ENCODE measurements at places on chromosomes 11 and 22.

GRCh38 chr22:31313366-31314147 is 21.3 kb upstream of the PIK3IP1 start:
- H3K27ac ChIP-seq = no peak overlapping the region
- no peaks in the 10 kb centered on the region for H3K27me3 ChIP-seq
- peaks cover 9% of the 10 kb centered on the region for H3K4me1 ChIP-seq

GRCh38 chr11:69650832-69651344 is 9.9 kb downstream of the CCND1 start:
- ATAC-seq = no peak

GRCh38 chr11:1760351-1761109 is 3.2 kb downstream of the CTSD start:
- no peak overlapping the region for H3K27ac ChIP-seq
- H3K27me3 ChIP-seq = no peaks in the 10 kb centered on the region
- ATAC-seq = no peak
- H3K4me3 ChIP-seq = no peak overlapping the region
- H3K36me3 ChIP-seq = peaks cover 25% of the 10 kb centered on the region

- peaks cover 7% of the 10 kb centered on the region for H3K4me1 ChIP-seq
- no peak for ATAC-seq
- no peak overlapping the region for H3K4me3 ChIP-seq
- H3K27me3 ChIP-seq = no peaks in the 10 kb centered on the region
- H3K27ac ChIP-seq = no peak overlapping the region
- H3K36me3 ChIP-seq = no peaks in the 10 kb centered on the region
These were observed 48.9 kb upstream of the GRAMD1B start for GRCh38 chr11:123381149-123381548.

DNA sequence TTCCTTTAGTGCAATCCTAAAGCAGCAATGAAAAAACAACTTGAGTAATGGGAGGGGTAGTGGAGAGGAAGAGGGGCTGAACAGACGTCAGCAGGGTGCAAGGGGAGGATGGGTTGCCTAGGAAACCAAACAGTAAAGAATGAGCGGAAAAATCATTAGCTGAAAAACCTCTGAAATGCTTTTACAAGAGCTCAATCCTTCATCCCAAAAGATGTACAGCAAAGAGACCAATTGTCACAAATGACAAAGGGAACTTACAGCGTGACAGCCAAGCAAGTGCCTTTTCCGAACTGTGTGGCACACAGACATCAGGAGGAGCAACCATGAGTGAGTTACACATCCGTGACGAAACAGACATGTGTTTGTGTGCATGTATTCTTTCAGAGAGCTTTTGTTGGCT is 104.6 kb downstream of the SIK3 start:
- H3K4me1 ChIP-seq = peaks cover 73% of the 10 kb centered on the region
- H3K36me3 ChIP-seq = peaks cover 6% of the 10 kb centered on the region
- no peaks in the 10 kb centered on the region for H3K27me3 ChIP-seq
- H3K27ac ChIP-seq = peak overlapping the region; percentile 49

DNA sequence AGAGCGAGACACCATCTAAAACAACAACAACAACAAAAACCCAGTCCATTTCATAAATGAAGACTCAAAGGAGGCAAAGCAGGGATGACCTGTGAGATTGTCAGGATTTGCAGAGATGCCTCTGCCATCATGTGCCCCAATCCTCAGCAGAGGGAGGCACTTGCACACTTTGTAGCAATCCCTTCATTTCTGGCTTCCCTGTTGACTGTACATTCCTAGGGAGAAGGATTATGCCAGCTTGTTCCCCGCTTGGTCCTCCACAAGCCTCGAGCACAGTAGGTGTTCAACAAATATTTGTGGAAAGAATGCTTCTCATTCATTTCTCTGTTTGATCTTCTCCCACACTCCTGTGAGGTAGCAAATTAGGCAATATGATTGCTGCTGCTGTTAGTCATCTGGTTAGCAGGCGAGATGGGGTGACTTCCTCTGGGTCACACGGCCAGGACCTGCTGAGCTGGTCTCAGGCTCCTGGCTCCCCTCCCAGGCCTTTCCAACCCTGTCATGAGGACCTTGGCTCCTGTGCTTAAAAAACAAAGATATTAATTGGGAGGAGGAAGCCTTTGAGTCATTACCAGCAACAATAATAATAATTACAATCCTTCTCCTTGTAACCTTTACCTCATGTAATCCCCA is 34.1 kb downstream of the LIF start:
- H3K36me3 ChIP-seq = no peaks in the 10 kb centered on the region
- H3K4me1 ChIP-seq = peaks cover 9% of the 10 kb centered on the region
- H3K27ac ChIP-seq = no peak overlapping the region
- no peak overlapping the region for H3K4me3 ChIP-seq
- ATAC-seq = no peak

- no peaks in the 10 kb centered on the region for H3K36me3 ChIP-seq
- peaks cover 10% of the 10 kb centered on the region for H3K4me1 ChIP-seq
- H3K27me3 ChIP-seq = no peaks in the 10 kb centered on the region
- ATAC-seq = no peak
- H3K27ac ChIP-seq = no peak overlapping the region
These were observed 44.4 kb downstream of the VSIG10L2 start for GRCh38 chr11:125990244-125990643.

DNA sequence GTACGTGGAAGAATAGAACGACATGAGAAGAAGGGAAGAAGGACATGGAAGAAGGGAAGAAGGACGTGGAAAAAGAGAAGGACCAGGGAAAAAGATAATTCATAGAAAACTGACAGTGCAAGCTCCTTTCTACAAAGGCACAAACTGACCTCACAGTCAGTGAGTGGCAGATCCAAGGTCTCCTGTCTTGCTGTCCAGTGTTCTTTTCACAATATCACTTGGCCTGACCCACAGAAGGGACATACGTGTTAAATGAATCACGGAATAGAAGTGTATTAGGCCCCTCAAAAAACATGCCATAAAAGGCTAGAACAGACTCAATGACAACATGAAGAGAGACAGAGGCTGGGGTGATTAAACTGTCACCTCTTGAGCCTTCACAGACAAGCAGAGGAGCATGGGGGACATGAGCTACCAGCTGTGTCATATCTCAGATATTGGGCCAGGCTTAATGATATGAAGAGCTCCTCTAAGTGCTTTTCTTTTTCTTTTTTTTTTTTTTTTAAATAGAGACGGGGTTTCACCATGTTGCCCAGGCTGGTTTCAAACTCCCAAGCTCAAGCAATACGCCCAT is 4.6 kb downstream of the ASCC2 start:
- H3K36me3 ChIP-seq = peaks cover 42% of the 10 kb centered on the region
- H3K27ac ChIP-seq = no peak overlapping the region
- no peaks in the 10 kb centered on the region for H3K27me3 ChIP-seq
- no peak for ATAC-seq

DNA sequence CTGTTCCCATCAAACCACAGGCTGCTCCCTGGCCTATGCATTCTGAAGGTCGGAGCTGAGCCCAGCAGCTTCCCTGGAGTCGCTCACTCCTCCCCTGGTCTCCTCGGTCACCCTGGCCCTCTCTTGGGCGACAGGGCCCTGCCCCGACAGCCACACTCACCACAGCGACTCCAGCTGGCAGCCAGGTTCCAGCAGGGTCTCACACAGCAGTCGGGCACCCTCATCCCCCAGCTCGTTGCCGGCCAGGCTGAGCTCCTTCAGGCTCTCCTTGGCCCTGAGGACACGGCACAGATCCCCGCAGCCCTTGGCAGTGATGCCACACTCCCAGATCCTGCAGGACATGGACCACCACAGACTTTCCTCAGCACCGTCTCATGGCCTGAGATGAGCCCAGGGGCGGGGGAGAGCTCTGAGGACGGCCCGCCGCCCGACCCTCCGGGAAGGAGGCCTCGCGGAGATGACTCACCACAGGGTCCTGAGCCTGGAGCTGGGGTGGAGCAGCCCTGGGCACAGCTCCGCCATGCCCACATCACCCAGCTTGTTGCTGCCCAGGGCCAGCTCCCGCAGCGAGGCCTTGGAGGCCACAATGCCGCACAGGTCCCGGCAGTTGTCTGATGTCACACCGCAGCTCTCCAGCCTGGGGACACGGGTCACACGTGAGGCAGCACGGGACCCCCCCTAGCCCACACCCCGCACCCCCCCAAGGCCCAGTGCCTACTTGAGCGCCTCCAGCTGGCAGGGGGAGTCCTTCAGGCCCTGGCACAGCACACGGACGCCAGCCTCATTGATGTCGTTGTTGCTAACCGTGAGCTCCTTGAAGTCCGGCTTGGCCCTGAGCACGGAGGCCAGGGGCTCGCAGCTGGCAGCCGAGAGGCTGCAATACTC is 8.5 kb downstream of the RNH1 start:
- H3K27ac ChIP-seq = no peak overlapping the region
- H3K4me1 ChIP-seq = peaks cover 49% of the 10 kb centered on the region
- ATAC-seq = no peak

- peaks cover 12% of the 10 kb centered on the region for H3K27me3 ChIP-seq
- ATAC-seq = peak; percentile 71
- H3K36me3 ChIP-seq = no peaks in the 10 kb centered on the region
- H3K4me3 ChIP-seq = no peak overlapping the region
- no peak overlapping the region for H3K27ac ChIP-seq
These were observed 40.0 kb downstream of the TENM4 start for GRCh38 chr11:79400717-79401330.

GRCh38 chr22:30705710-30706651 is 11.3 kb downstream of the OSBP2 start:
- no peaks in the 10 kb centered on the region for H3K27me3 ChIP-seq
- no peak overlapping the region for H3K4me3 ChIP-seq
- H3K27ac ChIP-seq = no peak overlapping the region

GRCh38 chr11:19714387-19715363 is 2.0 kb downstream of the NAV2 start:
- peaks cover 47% of the 10 kb centered on the region for H3K27me3 ChIP-seq
- H3K27ac ChIP-seq = no peak overlapping the region
- H3K36me3 ChIP-seq = no peaks in the 10 kb centered on the region
- H3K4me3 ChIP-seq = no peak overlapping the region
- H3K4me1 ChIP-seq = peaks cover 27% of the 10 kb centered on the region
- ATAC-seq = no peak

DNA sequence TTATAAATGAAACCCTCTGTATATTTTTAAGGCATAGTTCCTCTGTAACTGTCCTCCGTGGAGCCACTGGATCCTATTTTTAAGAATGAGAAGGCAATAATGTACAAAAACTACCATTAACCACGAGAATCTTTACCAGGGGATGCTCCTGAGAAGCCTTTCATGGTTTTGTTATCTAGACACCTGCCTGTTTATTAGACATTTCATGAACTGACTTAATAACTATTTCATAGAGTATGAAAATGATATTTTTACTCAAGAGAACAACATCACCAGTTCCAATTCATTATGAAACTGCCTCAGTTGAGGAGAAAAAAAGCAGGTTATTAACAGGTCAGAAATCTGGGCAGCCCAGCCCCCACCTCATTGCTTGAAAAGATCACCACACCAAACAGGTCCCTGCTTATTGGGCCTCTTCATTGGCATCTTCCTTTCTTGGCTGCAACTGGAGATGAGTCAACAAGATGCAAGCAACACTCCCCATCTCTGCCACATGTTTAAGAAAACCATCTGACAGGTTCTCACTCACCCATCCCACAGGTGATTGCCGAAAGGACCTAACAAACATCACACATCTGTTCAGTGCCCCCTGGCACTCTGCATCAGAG is 27.8 kb downstream of the ETS1 start:
- H3K27ac ChIP-seq = peak overlapping the region; percentile 58
- peaks cover 34% of the 10 kb centered on the region for H3K4me1 ChIP-seq
- H3K4me3 ChIP-seq = no peak overlapping the region
- no peaks in the 10 kb centered on the region for H3K27me3 ChIP-seq
- no peak for ATAC-seq

DNA sequence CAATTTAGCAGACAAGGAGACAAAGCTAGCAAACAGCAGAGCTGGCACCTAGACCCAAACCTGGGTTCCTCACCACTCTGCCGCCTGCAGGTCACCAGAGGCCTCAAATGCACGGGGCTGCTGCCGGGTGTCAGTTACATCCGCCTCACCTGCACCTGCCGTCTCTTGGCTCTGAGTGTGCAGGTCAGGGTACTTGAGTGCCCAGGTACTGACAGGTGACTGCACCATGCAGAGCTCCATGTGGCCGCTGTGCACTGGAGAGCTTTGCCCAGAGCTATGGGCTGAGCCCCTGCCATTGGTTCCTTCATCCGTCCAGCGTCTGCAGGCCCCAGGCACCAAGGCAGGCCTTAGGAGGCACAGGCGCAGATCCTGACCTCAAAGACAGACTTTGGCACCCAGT is 35.0 kb downstream of the PDGFB start:
- no peaks in the 10 kb centered on the region for H3K36me3 ChIP-seq
- H3K27me3 ChIP-seq = peaks cover 56% of the 10 kb centered on the region
- H3K4me3 ChIP-seq = no peak overlapping the region
- no peak for ATAC-seq
- H3K4me1 ChIP-seq = peaks cover 28% of the 10 kb centered on the region

- peaks cover 5% of the 10 kb centered on the region for H3K36me3 ChIP-seq
- H3K4me1 ChIP-seq = peaks cover 38% of the 10 kb centered on the region
These were observed 28.8 kb downstream of the TOB2 start for GRCh38 chr22:41417622-41418390.

- H3K4me3 ChIP-seq = no peak overlapping the region
- no peaks in the 10 kb centered on the region for H3K4me1 ChIP-seq
- no peaks in the 10 kb centered on the region for H3K36me3 ChIP-seq
- H3K27me3 ChIP-seq = peaks cover 9% of the 10 kb centered on the region
These were observed 164.6 kb downstream of the IGLL1 start for GRCh38 chr22:23415490-23415851.

DNA sequence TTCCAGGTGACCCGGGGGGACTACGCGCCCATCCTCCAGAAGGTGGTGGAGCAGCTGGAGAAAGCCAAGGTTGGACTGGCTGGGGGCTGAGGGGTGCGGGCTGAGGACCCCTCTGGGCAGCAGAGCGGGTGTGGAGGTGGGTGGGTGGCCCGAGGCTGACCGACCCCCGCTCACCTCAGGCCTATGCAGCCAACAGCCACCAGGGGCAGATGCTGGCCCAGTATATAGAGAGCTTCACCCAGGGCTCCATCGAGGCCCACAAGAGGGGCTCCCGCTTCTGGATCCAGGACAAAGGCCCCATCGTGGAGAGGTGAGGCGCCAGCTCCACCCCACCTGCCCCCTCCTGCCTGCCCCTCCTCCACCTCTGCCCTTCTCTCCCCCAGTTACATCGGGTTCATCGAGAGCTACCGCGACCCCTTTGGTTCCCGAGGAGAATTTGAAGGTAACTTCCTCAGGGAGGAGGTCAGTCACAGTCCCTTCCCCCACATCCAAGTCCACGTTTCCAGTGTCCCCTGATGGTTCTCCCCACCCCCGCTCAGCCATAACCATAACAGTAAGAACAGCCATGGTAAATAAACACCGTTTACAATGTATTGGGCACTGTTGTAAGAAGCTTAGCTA is 11.2 kb downstream of the DPP3 start:
- no peak for ATAC-seq
- no peak overlapping the region for H3K4me3 ChIP-seq
- H3K4me1 ChIP-seq = no peaks in the 10 kb centered on the region
- peaks cover 50% of the 10 kb centered on the region for H3K36me3 ChIP-seq

- no peak for ATAC-seq
- no peaks in the 10 kb centered on the region for H3K27me3 ChIP-seq
- no peaks in the 10 kb centered on the region for H3K36me3 ChIP-seq
- H3K27ac ChIP-seq = no peak overlapping the region
- no peaks in the 10 kb centered on the region for H3K4me1 ChIP-seq
These were observed 48.2 kb downstream of the STK33 start for GRCh38 chr11:8545698-8546366.

- H3K4me3 ChIP-seq = no peak overlapping the region
- ATAC-seq = peak; percentile 88
- H3K27ac ChIP-seq = peak overlapping the region; percentile 10
- no peaks in the 10 kb centered on the region for H3K27me3 ChIP-seq
- peaks cover 22% of the 10 kb centered on the region for H3K4me1 ChIP-seq
- no peaks in the 10 kb centered on the region for H3K36me3 ChIP-seq
These were observed 55.8 kb downstream of the MS4A13 start for GRCh38 chr11:60570970-60571369.
